ENCODE measurements at places on chromosomes 7 and 10. TPM values are rescaled to one million over a fixed set of nuclear protein-coding genes. Genes with fewer than 3 reads are reported as not detected.

Gene PTF1A
- 0.79 TPM for total RNA-seq

Gene ABCB4
- total RNA-seq: not detected

Gene KRIT1
- 42.4 TPM for total RNA-seq

Gene CPED1
- 0.39 TPM for total RNA-seq

Gene ICA1
- total RNA-seq: 9.2 TPM

Gene UCMA
- total RNA-seq: not detected

Gene CALD1
- total RNA-seq: 316 TPM

Gene EPO
- total RNA-seq: 0.39 TPM

Gene IDI2
- total RNA-seq: not detected

Gene TAS2R4
- 4.3 TPM for total RNA-seq

Gene NUTM2E
- 0.11 TPM for total RNA-seq

Gene NEUROG3
- total RNA-seq: not detected

Gene CLCN1
- total RNA-seq: not detected

Gene NPFFR1
- not detected for total RNA-seq

Gene TMEM236
- total RNA-seq: 0.39 TPM

Gene GNAT3
- total RNA-seq: 0.22 TPM

Gene TFPI2
- total RNA-seq: 0.79 TPM

Gene SFRP5
- total RNA-seq: not detected

Measured in placental epithelial cell (primary cell).